Stimulated activated CD8-positive, alpha-beta memory T cell treated with anti-CD3 and anti-CD28 coated beads, Interleukin-12 subunit alpha, Interleukin-12 subunit beta, amount 100 ng/mL, for 1 hour (primary cell): ENCODE measurements at places on chromosomes 7 and 10.
A peak's percentile ranks its signal among the peaks of the same experiment; 100 is the strongest.

GRCh38 chr10:109968953-109969759 is 38.6 kb upstream of the ADD3 start:
- no peak for DNase-seq

DNA sequence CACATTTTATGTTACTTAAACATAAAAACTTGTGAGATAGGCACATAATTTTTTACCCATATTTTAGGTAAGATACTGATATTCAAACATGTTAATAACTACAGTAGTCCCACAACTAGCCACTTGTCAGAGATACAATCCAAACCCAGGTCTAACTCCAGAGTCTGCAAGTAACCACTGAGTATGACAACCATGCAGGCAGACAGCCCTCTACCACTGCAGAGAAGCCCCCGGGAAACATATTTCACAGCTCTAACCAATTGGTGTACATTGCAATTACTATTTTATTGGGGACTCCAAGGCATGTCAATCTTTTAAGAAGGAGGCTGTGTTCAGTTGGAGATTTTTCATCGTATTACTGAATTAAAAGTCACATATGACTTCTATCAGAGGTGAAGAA is 107.2 kb upstream of the FAM133B start:
- DNase-seq, result no peak

GRCh38 chr10:75043256-75044131 is 68.0 kb upstream of the SAMD8 start:
- DNase-seq, result peak; percentile 16

DNA sequence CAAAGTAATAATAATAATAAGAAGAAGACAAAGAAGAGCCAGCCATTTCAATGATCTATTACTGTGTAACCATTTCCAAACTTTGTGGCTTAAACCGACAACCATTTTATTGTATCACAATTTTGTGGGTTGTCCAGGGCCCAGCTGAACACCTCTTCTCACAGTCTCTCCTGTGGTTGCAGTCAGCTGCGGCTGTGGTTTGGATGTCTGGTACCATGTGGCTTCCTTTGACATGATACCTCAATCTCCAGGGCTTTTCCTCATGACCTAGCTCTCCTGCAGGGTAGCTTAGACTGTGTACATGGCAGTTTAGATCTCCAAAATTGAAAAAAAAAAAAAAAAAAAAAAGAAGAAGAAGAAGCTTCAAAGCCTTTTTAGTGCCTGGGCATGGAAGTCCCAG is 72.6 kb upstream of the NFKB2 start:
- peak; percentile 14 for DNase-seq

DNA sequence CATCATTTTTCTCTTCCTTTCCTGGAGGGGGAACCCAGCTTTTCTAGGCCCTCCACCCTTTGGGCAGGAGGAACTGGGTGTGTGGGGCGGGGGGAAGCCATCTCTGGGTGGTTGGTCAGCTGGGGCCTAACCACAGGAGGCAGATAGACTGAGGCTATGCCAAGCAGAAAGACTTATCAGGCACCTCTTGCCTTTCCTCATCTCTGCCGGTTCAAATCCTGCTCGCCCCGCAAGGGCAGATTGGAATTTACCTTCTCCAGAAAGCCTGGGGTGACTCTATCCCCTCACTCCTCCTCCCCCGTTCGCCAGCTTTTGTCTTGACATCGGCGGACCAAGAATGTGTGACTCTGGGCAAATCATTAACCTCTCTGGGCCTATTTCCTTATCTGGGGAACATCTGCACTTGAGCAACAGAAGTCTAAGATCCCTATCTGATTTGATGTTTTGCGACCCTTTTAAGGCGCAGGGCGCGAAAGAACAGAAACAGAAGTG is 584 bp upstream of the GARS1 start:
- DNase-seq, result peak; percentile 4

DNA sequence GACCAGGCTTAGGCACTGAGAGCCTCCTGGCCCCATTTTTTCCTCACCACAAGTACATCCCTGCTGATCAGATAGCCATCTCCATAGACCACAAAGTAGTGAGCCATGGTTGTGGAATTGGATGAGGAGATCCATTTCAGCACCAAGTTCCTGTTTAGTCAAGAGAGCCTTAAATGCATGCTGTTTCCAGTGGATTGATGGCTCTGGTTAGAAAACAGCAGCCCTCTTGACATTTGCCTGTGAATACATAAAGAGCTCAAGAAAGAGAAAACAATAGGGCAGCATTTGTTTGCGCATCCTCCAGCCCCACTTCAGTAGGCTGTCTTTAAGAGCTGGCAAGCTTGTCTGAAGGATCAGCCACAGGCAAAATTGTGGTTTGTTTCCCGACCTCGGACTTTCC is 251.2 kb downstream of the POU6F2 start:
- no peak for DNase-seq

GRCh38 chr10:97188261-97188711 is 2.5 kb upstream of the SLIT1 start:
- DNase-seq, result no peak

- no peak for DNase-seq
These were observed 95.2 kb downstream of the DNAJB6 start for GRCh38 chr7:157431951-157432540.

GRCh38 chr10:5317547-5318107 is 47.1 kb upstream of the UCN3 start:
- peak; percentile 50 for DNase-seq

DNA sequence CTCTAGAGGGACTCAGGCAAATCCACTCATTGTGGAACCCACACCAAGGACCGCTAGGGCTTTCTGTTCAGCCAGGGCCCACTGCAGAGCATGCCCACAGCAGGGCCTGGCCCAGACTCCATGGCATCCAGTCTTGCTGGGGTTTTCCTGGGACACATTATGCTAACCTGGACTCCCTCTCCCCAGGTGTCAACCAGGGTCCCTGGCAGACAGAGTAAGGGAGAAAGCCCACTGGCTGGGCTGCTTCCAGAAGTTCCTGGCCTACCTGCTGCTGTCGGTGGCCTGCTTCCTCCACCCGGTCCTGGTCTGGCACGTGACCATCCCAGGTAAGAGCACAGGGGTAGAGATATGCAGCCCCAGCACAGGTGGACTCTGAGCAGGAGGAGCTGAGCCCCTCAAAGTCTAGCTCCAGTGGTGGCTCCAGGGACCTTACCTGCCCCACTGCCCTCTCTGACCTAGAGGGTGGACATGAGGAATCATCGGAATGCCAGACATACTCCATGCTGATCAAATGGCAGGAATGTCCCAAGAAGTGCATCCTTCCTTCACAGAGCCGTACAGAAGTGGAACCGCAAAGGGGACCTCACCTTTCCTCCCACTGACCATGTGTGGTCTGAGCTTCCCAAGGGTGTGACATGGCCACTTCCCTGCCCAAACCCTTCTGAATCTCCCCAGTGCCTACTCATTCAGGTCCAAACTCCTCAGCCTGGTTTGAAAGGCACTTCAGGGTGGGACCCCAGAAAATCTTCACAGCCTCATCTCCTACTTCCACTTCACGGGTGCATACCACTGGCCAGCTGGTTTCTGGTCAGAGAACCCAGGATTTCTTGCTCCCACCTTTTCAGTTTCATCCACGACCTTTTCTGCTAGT is 22.5 kb downstream of the TMEM72 start:
- no peak for DNase-seq

DNA sequence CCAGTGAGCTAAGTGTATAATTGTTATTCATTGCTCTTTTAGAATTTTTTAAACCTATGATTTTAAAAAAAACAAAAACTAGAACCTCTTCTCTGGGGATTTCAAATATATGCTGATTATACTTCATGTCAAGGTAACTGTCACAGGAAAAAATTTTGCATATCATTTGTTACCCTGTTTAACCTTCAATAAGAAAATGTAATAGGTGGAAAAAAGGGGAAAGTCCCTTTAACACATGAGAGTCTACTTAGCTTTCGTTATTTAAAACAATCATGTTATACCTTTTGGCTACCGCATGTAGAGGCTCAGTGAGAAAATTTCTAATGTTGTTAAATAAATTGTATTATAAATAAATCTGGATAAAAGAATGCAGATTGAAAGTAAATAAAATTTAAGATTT is 190.1 kb upstream of the AKR1E2 start:
- DNase-seq, result no peak

DNA sequence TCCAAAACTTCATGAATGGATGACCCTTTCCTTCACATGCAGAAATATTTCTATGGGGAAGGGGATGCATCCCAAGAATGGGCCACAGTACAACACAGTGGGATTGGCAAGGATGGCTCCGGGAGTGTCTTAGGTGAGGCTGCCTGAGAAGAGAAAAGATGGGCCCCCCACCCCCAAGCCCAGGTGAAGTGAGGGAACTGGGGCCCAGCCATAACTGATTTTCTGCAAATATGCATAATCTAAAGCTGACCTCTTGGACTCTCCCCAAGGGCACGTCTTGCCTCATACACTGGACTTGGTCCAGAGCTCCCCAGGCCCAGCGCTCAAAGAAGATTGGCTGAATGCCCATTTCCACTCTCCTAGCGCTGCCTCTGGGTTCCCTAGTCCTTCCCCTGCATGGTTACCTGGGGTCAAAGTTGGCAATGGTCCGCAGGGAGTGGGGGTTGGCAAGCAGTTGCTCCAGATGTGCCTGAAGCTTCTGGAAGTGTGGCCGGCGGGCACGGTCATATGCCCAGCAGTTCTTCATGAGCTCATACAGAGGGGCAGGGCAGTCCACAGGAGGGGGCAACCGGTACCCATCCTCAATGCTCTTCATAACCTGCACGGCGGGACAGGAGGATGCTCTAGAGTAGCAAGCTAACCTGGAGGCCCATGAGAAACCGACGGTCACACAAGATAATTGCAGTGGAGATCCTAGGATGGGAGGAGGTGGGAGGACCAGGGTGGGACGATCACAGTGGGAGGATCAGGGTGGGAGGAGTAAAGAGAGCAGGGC is 12.3 kb downstream of the ZYX start:
- no peak for DNase-seq

DNA sequence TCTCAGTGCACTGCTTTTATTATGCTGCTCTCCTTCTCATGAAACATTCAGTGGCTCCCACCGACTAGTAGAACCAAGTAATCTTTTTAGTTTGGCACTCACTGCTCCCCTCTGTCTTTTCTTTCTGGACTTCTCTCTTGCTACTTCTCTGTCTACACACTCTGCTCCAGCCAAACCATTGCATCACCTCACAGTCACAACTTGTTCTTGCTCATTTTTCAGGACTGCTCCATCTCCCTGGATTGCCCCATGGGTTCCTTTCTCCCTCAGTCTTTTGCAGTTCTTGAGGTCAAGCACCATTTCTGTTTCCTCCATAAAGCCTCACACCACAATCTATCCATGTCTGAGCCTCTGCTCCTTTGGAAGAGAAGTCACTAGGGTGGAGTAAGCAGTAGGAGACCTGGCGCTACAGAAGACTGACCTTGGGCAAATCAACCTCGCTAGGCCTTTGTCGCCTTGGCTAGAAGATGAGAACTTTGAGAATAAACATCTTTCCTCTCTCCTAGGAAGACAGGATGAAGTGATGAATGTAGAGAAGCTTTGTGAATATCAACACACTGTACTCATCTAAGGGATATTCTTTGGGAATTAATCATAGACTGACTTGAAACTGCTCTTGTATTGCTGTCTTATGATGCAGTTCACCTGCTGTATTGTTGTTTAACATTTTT is 186.2 kb downstream of the LRMDA start:
- DNase-seq, result no peak

DNA sequence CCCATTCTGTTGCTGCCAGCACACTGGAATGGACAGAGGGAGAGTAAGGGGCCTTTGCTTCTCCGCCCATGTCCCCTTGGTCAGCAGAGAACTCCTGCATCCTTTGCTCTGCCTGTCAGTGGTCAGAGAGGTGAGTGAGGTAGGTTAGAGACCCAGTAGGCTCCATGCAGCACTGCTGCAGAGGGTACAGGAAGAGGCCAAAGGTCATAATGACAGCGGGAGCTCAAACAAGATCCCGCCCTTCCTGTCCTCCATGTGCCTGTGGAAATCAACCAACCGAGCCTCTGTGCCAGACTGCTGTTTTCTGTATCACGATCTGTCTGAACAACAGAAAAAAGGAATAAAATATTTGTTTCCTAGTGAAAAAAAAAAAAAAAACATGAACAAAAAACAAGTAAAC is 81.4 kb downstream of the ZNF33B start:
- no peak for DNase-seq

DNA sequence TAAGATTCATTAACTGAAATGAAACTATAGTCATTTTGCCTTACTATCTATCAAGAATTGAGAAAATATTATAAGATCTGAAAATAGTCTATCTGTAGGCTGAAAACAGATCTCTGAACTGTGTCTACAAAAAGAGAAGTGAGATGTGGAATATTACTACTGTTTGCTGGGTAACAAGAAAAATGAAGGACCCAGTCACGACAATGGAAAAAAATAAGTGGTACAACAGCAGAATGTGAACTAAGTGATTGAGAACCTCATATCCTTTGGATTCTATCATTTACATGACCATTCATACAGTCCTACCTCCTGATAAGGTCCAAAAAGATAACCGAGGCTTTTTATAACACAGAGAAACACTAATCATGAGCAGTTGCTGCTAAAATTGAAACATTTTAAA is 94.3 kb downstream of the UBE2H start:
- no peak for DNase-seq

- no peak for DNase-seq
These were observed 121.5 kb upstream of the CXCL12 start for GRCh38 chr10:44506386-44506785.

- DNase-seq, result no peak
These were observed 101.9 kb upstream of the TNRC18 start for GRCh38 chr7:5525271-5526099.

- no peak for DNase-seq
These were observed 75.2 kb upstream of the INHBA start for GRCh38 chr7:41777894-41778596.

DNA sequence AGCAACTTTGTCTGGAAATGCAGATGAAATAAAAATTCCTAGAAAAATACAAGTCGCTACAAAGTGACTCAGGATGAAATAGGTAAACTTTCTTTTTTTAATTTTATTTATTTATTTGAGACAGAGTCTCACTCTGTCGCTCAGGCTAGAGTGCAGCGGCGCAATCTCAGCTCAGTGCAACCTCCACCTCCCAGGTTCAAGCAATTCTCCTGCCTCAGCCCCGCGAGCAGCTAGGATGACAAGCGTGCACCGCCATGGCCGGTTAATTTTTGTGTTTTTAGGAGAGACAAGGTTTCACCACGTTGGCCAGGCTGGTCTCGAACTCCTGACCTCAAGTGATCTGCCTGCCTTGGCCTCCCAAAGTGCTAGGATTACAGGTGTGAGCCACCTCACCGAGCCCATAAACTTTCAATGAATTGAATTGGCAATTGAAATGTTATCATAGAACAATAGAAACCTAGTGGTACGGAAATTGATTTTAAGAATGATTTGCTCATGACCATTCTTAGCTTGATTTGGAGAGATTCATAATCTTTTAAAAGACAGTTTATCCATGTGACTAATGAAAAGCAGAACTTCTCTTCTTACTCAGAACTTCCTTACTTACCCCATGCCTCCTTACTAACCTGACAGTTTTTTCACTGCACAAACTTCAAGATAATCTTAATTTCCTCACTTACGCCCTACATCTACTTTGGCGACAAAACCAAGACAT is 161.7 kb downstream of the FAM107B start:
- DNase-seq, result no peak

- no peak for DNase-seq
These were observed 3.5 kb downstream of the SKIDA1 start for GRCh38 chr10:21521751-21522533.
